Skeletal muscle cell (primary cell): ENCODE measurements at places on chromosomes 7 and 10.
A peak's percentile ranks its signal among the peaks of the same experiment; 100 is the strongest.

DNA sequence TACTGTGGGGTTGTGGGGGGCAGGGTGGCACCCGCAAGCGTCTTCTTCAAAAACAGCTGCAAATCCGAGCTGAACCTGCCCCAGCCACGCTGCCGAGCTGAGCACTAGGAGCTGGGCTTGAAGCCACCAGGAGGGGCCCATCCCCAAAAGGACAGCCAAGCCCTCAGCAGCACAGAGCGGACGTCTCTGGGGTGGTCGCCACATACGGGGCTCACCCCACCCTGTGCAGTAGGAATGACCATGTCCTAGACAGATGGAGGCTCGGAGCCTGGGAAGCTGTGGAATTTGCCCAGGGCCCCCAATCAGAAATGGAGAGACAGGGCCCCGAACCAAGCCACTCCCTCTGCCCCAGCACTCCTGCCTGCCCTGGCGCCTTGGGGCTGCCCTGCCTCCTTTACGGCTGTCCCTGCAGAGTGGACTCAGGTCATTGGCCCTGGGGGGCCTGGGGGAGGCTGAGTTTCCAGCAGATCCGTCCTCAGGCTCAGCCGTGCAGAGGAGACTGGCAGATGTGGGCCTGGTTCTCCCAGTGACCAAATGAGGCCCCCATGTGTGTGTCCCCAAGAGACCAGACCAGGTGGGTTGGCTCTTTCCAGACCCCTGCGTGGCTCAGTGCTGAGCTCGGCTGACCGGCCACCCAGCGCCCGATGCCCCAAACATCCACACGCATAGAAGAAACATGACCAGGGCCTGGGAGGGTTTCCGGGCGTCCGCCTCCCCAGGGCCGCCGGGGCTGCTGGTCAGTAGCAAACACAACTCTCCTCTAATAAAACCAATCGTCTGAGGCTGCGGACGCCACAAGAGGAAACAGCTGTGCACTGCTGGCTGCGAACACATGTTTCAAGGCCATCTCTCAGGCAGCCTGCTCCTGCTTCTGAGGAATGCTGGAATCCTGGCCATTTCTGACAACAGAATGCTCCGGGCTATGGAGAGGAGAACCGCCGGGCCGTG is 54.9 kb downstream of the PDGFA start:
- peak; percentile 43 for DNase-seq

DNA sequence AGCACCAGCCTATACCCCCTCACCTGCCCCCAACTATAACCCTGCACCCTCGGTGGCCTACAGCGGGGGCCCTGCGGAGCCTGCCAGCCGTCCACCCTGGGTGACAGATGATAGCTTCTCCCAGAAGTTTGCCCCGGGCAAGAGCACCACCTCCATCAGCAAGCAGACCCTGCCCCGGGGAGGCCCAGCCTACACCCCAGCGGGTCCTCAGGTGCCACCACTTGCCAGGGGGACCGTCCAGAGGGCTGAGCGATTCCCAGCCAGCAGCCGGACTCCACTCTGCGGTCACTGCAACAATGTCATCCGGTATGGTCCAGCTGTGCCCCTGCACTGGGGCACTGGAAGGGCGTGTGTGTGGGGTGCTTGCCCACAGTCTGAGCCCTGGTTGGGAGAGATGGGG is 40.0 kb upstream of the BMPR1A start:
- no peak for DNase-seq

GRCh38 chr7:31122649-31123058 is 70.5 kb downstream of the ADCYAP1R1 start:
- peak; percentile 46 for DNase-seq

GRCh38 chr7:157011333-157012112 is 1.1 kb upstream of the MNX1 start:
- no peak for DNase-seq

- no peak for DNase-seq
Observed at GRCh38 chr10:71613261-71613777, 106.3 kb downstream of the C10orf105 start.

- no peak for DNase-seq
Observed at GRCh38 chr7:86158111-86158510, 485.6 kb upstream of the GRM3 start.

DNA sequence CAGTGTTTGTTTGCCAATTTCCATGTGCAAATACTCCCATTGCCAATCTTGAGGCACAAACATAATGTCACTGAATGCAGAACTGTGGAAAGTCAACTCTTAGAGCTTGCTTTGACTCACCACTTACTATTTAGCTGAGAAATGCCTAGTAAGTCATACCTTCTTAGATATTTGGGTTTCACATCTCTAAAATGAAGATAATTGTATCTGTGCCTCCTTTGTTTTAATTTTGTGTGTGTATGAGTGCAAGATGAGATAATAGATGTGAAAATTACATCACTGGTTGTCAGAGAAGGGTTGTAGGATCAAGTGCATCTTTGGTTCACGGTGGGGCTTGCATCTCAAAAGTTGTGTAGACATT is 407.5 kb downstream of the INHBA start:
- no peak for DNase-seq

- no peak for DNase-seq
Observed at GRCh38 chr10:118531105-118531852, 64.2 kb downstream of the PRLHR start.

GRCh38 chr7:66558660-66559465 is 69.8 kb upstream of the KCTD7 start:
- DNase-seq: no peak

DNA sequence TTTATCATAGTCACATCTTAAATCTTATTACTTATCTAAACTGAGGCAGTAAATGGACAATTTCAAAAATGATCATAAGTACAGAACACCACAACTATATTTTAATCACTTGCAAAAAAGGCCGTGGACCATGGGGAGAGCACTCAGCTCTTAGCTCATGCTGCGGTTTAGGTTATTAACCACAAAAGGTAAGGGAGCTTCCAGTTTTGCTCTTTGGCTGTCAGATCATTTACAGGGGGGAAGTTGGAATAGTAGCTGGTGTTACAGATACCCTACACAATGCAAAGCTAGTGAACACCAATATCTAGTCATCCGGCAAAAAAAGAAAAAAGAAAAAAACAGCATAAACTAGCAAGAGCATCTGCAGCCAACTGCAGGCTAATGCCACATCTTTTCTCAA is 147.0 kb downstream of the BBS9 start:
- DNase-seq: no peak

- DNase-seq: no peak
Observed at GRCh38 chr10:95187617-95188016, 6.4 kb upstream of the ACSM6 start.
